PC-3 (cell line): ENCODE measurements at places on chromosomes 7 and 10. TPM values are rescaled to one million over a fixed set of nuclear protein-coding genes. Genes with fewer than 3 reads are reported as not detected.

GRCh38 chr10:114703377-114704107 lies 45.5 kb upstream of the ABLIM1 start:
- no peak overlapping the region for H3K4me3 ChIP-seq
- no peak overlapping the region for H3K27ac ChIP-seq
- H3K27me3 ChIP-seq, result no peaks in the 10 kb centered on the region
- H3K4me1 ChIP-seq, result peaks cover 6% of the 10 kb centered on the region
- no peaks in the 10 kb centered on the region for H3K36me3 ChIP-seq
- DNase-seq, result peak; percentile 53

Gene AMPH
- total RNA-seq, result not detected in 2 replicates

GRCh38 chr7:135716677-135717238 lies 11.2 kb downstream of the SLC13A4 start:
- H3K36me3 ChIP-seq, result no peaks in the 10 kb centered on the region
- H3K27me3 ChIP-seq, result no peaks in the 10 kb centered on the region
- H3K4me1 ChIP-seq, result peaks cover 32% of the 10 kb centered on the region
- H3K27ac ChIP-seq, result peak overlapping the region; percentile 51
- no peak overlapping the region for H3K4me3 ChIP-seq
- peak; percentile 85 for DNase-seq

Gene NPFFR1
- total RNA-seq, result not detected in 2 replicates

DNA sequence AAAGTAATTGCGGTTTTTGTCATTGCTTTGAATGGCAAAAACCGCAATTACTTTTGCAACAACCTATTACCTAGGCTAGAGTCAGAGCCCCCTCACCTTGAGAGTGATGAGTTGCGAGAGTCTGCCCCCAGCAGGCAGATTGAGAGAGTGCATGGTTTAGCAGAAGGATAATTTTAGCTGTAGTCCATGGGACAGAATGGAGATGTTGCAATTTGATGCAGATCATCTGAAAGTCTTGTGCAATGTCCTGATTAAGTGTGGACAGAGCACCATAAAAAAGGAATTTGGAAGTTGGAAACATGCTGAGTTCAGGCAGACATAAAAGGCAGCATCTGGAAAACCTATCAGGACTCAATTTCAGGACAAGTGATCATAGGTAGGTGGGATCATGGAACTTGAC lies 48.7 kb downstream of the GPR141 start:
- no peaks in the 10 kb centered on the region for H3K36me3 ChIP-seq
- H3K4me3 ChIP-seq, result no peak overlapping the region
- no peaks in the 10 kb centered on the region for H3K4me1 ChIP-seq
- H3K27ac ChIP-seq, result no peak overlapping the region
- no peaks in the 10 kb centered on the region for H3K27me3 ChIP-seq
- peak; percentile 10 for DNase-seq

Gene PARD3
- 149 and 154 TPM in 2 replicates for total RNA-seq

GRCh38 chr10:132404169-132404880 lies 7.3 kb downstream of the PWWP2B start:
- no peak overlapping the region for H3K27ac ChIP-seq
- H3K4me3 ChIP-seq, result no peak overlapping the region
- H3K36me3 ChIP-seq, result no peaks in the 10 kb centered on the region; the same call in 1 of the 2 replicates
- DNase-seq, result no peak

Gene TDRD1
- not detected in 2 replicates for total RNA-seq

Gene ASNS
- 14.9 and 19.5 TPM in 2 replicates for total RNA-seq

GRCh38 chr10:42767906-42768305 lies 14.7 kb upstream of the BMS1 start:
- no peak overlapping the region for H3K4me3 ChIP-seq
- no peak overlapping the region for H3K27ac ChIP-seq
- H3K27me3 ChIP-seq, result peaks cover 19% of the 10 kb centered on the region; the same call in 1 of the 2 replicates
- DNase-seq, result no peak

DNA sequence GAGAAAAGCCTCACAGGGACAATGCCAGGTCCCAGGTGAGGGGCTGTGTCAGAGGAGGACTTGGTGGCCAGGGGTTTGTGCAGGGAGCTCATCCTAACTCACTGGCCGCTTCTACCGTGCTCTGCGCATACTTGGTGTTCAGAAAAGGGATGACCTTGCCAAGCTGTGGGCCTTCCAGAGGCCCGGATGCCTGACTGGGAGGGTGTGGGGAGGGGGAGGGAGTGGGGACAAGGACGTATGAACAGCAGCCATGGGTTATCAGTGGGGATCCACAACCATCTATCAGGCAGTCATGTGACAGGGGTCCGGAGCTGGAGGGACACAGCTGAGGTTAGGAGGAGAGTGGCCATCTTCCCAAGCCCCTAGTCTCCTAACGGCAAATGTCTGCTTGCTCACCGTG lies 6.2 kb downstream of the SFXN4 start:
- no peak for DNase-seq
- H3K27me3 ChIP-seq, result no peaks in the 10 kb centered on the region
- H3K27ac ChIP-seq, result no peak overlapping the region
- no peak overlapping the region for H3K4me3 ChIP-seq
- peaks cover 6% of the 10 kb centered on the region; the same call in 1 of the 2 replicates for H3K36me3 ChIP-seq

DNA sequence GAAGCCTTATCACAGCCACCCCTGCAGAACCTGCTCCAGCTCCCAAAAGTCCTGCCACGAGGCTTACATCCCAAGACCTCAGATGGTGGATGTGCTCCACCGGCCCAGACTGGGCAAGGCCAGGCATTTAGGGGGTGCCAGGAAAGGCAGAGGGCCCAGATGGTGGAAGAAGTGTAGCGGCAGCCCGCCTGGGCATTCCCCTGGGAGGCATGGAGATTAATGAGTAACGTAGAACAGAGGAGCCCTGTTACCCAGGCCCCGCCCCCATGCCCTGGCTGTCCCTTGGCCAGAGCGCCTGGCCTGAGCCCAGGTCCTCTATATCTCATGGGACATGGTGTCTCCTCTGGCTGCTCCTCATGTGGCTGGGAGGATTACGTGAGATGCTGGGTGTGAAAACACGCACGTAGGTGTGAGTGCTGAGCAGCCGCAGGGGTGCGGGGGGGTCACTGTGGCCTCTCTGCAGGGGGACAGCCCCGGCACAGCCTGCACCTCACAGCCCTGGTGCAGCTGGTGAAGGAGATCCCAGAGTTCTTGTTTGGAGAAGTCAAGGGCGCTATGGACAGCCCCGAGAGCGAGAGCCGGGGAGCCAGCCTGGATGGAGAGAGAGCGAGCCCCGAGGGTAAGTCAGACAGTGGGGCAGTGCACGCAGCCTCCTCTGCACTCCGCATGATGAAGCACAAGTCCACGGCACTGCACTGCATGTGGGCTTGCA lies 52.9 kb downstream of the ZNF467 start:
- H3K36me3 ChIP-seq, result no peaks in the 10 kb centered on the region
- DNase-seq, result no peak
- no peak overlapping the region for H3K4me3 ChIP-seq
- no peaks in the 10 kb centered on the region for H3K27me3 ChIP-seq
- peaks cover 5% of the 10 kb centered on the region for H3K4me1 ChIP-seq

Gene TMEM176A
- not detected in 2 replicates for total RNA-seq

GRCh38 chr7:87567052-87567451 lies 33.6 kb downstream of the ABCB1 start:
- peaks cover 8% of the 10 kb centered on the region; the same call in 1 of the 2 replicates for H3K4me1 ChIP-seq
- H3K27me3 ChIP-seq, result no peaks in the 10 kb centered on the region
